ENCODE measurements at places on chromosomes 11 and 22. TPM values are rescaled to one million over a fixed set of nuclear protein-coding genes. Genes with fewer than 3 reads are reported as not detected.

- no peak for DNase-seq
Measured at GRCh38 chr11:126371595-126371994, 16.1 kb downstream of the ST3GAL4 start.

DNA sequence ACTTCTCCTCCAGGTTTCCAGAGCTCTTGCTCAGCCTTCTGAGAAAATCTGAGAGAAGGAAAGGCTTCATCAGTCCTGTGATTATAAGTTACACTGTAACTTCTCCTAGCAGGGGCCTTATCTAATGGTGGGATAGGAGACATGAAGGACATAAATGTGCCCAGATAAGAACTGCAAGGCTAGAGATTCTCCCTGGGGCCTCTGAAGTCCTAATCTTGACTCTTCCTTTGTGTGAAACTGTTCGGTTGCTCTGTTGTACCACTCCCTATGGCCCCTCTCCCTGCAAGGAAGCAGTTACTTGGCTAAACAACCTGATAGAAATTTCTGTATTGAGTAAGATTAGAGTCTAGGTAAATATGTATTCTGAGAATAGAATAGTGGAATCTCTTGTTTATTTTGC, 780.9 kb downstream of the ETS1 start:
- no peak for DNase-seq

DNA sequence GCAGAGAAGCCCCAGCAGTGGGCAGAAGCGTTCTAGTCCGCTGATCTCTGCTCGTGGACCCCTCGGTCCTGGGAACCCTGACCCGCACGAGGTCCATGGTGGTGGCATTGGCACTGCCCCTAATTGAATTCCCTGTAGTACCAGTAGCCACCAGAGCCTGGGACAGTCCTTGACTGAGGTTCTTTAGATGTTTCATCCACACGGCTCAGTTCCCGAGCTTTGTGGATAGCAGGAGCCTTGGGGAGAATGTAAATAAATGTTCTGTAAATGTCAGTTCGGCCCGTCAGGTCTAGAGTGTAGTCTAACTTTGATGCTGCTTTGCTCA, 39.4 kb upstream of the SEPTIN5 start:
- no peak for DNase-seq

DNA sequence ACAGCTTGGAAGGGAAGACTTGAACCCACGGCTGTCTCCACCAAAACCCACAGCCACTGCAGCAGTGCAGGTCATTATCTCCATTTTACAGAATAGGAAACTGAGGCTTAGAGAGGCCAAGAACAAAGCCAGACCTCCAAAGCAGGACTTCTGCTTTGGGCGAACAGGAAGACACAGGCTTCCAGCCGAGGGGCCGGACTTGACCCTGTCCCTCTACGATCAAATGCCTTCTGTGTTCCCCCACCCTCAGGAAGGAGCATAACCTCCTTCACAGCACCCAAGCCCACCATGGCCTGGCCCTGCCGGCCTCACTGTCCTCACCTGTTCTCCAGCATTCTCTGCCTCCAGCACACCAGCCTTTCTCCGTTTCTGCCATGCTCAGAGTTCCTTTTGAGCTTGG, 15.8 kb downstream of the IGLL1 start:
- DNase-seq = no peak

GRCh38 chr11:102467853-102468580, 15.5 kb upstream of the TMEM123 start:
- DNase-seq = no peak

DNA sequence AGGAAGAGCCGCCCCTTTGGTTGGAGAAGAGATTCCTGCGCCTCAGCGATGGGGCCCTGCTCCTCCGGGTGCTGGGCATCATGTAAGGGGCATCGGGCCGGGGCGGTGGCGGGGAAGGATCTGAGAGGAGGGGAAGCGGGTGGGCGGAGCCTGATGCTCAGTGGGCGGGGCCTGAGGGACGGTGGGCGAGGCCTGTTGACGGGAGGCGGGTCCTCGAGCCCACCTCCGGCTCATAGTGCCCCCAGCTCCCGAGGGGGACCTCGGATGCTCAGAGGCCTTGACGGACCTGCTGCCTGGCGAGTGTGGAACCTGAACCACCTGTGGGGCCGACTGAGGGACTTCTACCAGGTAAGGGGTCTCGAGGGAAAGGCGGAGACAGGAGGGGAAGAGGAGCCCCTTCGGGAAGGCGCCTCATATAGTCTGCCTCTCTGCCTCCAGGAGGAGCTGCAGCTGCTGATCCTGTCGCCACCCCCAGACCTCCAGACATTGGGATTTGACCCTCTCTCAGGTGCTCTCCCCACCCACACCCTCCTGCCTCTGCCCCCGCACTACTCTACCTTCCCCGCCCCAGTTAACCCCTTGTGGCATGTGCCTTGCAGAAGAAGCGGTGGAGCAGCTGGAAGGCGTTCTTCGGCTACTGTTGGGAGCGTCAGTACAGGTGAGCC, 799 bp downstream of the CCDC88B start:
- DNase-seq = no peak

DNA sequence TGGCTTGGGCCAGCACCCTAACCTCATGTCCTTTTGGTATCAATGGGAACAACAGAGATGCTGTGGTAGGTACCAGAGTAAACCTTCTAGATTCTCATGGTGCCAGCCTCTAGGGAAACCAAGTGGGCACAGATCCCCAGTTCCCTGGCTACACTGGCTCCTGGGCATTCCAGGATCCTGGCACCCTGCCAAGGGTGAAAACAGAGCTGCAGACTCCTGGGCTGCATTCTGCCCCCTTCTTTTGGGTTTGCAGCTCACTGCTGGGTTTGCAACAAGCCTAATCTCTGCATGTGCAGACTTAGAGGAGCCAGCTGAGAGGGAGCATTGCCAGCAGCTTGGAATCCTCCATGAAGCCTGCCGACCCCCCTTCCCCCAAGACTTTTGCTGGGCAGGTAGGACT, 30.6 kb downstream of the PRDM11 start:
- DNase-seq = no peak

- no peak for DNase-seq
Measured at GRCh38 chr22:37279331-37280181, 2.8 kb upstream of the CYTH4 start.

DNA sequence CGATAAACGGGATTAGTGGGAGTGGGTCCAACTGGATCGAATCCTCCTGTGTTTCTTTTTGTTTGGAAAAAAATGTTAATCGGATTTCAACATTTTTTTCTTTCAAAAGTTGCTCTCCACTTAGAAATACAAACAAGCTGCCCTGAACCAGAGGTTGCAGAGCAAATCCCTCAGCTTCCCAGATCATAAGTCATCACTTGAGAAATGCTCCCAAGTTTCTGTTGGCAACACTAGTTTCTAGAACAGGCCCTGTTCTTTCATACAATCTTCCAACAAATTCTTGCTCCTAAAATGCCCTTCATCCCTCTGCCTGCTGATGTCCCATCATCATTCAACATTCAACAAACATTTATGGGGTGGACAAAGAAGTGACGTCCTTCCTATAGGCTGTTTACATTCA, 1.3 kb upstream of the MLC1 start:
- no peak for DNase-seq

DNA sequence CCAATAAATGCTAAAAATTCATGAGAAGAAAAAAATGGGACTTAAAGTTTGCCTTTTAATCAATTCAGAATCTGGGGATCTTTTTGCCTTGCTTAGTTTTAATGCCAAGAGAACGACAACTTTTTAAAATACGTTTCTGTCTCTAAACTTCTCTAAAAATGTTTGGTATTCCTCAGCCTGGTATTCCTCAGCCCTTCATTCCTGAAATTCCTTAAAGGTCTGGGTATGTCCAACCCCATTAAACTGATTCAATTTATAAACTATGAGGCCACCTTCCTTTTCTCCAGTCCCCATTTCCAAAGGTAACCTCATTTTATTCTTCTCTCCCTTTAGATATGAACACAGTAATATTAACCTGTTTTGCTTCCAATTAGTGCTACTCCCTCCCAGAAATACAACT, 16.6 kb downstream of the POLA2 start:
- no peak for DNase-seq

The LMO2 gene
- 22.3 TPM for total RNA-seq

- DNase-seq = no peak
Measured at GRCh38 chr11:15118431-15118830, 3.7 kb downstream of the INSC start.

- DNase-seq = no peak
Measured at GRCh38 chr11:47215366-47215910, 664 bp downstream of the DDB2 start.

- no peak for DNase-seq
Measured at GRCh38 chr11:16262645-16262955, 93.7 kb downstream of the SOX6 start.

DNA sequence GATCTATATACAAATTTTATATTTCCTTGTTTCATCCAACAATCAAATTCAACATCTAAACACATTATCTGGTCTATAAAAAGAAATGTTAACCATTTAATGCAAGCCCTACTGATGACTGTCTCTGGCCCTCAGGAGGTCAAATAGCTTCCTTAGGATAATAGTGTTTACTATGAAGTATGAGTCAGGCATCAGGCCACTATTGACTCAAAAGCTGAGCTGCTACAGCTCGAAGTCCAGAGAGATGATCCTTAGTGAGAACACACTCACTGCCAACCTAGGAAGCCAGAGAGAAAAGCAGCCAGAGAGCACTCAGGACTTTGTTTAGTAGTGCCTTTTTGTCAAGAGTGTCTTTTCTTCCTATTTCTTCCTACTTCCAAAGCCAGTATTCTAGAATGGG, 171.8 kb downstream of the SOX6 start:
- no peak for DNase-seq

GRCh38 chr11:112223754-112224532, 2.3 kb upstream of the PTS start:
- DNase-seq = no peak

The ST13 gene
- total RNA-seq = 194 TPM
